ENCODE measurements at places on chromosomes 2 and 18.

- DNase-seq = no peak
These were observed 536.8 kb downstream of the XIRP2 start for GRCh38 chr2:167424803-167425755.

- no peak for DNase-seq
These were observed 137.7 kb upstream of the XIRP2 start for GRCh38 chr2:166750624-166751023.

DNA sequence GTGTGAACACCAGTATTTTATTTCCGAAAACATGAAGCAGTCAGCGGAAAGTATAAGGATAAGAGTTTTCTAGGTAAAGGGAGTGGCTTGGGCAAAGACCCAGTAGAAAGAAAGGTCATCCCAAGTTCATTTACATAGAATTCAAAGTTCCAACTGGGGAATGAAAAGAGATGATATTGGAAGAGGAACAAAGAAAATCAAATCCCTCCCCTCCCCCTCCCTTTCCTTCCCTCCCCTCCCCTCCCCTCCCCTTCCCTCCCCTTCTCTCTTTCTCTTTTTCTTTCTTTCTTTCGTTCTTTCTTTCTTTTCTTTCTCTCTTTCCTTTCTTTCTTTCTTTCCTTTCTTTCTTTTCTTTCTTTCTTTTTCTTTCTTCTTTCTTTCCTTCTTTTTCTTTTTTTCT, 675.7 kb upstream of the NRXN1 start:
- no peak for DNase-seq

- no peak for DNase-seq
These were observed 7.1 kb downstream of the MREG start for GRCh38 chr2:216006164-216006663.

DNA sequence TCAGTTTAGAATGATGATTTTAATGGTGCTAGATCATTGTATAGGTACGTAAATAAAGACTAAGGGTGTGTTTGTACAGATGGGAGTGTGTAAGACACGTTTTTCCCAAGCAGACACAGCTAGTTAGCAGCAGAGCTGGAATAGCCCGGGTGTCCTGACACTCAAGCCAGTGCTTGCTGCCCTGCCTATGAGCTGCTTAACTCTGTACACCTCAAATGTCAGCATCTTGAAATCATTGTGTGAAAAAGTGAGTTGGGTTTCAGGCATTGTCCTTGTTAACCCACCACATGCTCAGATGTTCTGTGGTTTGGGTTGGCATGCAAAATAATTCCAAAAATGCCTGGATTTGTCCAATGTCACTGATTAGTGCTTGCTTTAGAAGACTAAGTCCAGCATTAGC, 13.0 kb upstream of the TET3 start:
- DNase-seq = no peak

- no peak for DNase-seq
These were observed 129.9 kb upstream of the KLHL14 start for GRCh38 chr18:32902568-32903330.

GRCh38 chr2:51324051-51324450, 292.1 kb upstream of the NRXN1 start:
- no peak for DNase-seq

- no peak for DNase-seq
These were observed 195.8 kb upstream of the SMAD2 start for GRCh38 chr18:48126240-48126639.

DNA sequence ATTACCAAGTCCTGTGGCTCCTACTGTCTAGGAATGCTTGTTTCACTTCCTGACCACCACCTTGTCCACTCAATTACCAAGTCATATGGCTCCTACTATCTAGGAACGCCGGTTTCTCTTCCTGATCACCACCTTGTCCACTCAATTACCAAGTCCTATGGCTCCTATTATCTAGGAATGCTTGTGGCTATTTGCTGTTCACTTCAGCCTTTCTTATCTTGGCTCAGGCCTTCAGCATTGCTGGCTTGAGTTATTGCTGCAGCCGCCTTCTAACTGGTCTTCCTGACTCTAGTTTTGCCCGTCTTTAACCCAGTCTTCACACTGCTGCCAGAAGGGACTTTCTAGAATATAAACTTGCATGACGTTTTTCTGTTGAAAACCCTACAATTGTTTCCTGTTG, 82.5 kb upstream of the GAREM1 start:
- DNase-seq = no peak

- no peak for DNase-seq
These were observed 803.6 kb upstream of the GYPC start for GRCh38 chr2:125852364-125852763.

DNA sequence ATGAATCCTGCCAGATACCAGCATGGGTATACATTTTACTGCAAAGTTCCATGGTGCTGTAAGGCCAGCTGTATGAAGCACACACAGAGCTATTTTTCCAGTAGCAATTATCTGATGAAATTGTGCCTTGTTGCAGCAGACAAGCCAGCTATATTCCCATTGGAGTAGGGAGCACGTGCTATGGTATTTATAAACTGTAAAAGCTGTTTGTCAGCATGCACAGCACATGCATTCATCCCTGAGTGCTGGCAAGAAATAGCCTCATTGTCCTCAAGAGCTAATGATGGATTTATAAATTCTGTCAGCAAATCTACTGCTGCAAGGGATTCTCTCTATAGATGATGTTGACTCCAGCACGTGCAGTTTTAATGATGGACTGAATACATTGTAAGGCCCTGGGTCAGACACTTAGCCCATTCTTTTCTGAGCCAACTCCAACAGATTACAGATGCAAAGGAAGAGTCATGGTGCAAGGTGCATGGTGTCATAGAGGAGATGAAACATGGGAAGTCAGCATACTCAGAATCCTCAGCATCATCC, 61.7 kb downstream of the KCNS3 start:
- DNase-seq = no peak

- no peak for DNase-seq
These were observed 481.2 kb downstream of the NUP35 start for GRCh38 chr2:183605440-183605839.

- no peak for DNase-seq
These were observed 34.9 kb downstream of the NTSR2 start for GRCh38 chr2:11635141-11635540.

- no peak for DNase-seq
These were observed 86.9 kb upstream of the ARL5A start for GRCh38 chr2:151914989-151915628.

- no peak for DNase-seq
These were observed 317.9 kb upstream of the TANK start for GRCh38 chr2:160842286-160842685.

DNA sequence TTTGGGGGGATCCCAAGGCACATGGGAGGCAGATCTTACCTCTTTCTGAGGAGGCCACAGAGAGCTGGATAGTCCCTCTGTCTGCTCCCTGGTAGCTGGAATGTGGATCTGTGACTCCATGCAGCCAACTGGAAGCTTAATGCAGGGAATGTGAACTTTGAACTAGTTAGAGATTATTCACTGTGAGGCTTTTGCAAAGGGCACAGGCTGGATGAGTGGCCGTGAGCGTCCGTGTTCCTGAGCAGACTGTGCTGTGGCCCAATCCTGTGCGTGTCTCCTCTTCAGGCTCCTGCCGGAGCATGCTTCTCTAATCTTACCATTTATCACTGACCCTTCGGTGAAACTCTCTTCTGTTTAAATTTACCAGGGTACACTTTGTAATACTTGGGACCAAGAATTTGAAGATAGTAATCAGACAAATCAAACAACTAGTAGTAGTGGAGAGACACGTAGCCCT, 187.6 kb downstream of the PTPRM start:
- DNase-seq = no peak

GRCh38 chr18:7464245-7464966, 102.7 kb upstream of the PTPRM start:
- no peak for DNase-seq

DNA sequence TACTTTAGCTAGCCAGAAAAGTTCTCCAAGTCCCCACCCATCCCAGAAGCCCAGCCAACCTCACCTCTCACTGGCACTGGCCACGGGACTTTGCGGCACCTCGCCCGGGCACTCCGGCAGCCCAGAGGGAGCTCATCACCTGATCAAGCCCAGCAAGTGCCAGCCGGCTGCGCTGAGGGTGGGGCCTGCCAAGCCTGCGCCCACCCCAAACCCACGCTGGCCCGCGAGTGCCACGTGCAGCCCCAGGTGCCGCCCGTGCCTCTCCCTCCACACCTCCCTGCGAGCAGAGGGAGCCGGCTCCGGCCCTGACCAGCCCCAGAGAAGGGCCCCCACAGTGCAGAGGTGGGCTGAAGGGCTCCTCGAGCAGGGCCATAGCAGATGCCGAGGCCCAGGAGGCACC, 585.0 kb upstream of the HS6ST1 start:
- DNase-seq = no peak

GRCh38 chr2:233980955-233981561, 63.9 kb downstream of the TRPM8 start:
- no peak for DNase-seq

GRCh38 chr2:137183206-137183898, 418.0 kb downstream of the THSD7B start:
- DNase-seq = no peak

- DNase-seq = no peak
These were observed 61.6 kb upstream of the REG3G start for GRCh38 chr2:78963881-78964280.

DNA sequence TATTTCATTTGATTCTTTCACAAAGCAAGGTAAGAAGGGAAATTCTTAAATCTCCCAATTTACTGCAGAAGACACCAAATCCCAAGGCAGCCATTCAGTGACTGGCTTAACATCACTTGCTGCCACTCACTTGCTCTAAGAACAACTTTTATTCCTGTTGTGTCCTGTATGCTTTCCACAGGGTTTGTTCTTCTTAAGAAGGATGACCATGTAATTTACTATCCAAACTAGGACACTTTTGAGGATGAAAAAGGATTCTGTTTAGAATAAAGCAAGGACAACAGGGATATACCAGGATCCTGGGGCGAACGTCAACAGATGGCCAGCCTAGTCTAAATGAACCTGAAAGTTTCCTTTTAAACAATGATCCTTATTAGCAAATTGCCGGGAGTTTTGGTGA, 34.8 kb downstream of the RIT2 start:
- DNase-seq = no peak

GRCh38 chr2:64420677-64421076, 33.3 kb upstream of the LGALSL start:
- DNase-seq = no peak

- no peak for DNase-seq
These were observed 19.3 kb downstream of the MAPK4 start for GRCh38 chr18:50579061-50579774.

DNA sequence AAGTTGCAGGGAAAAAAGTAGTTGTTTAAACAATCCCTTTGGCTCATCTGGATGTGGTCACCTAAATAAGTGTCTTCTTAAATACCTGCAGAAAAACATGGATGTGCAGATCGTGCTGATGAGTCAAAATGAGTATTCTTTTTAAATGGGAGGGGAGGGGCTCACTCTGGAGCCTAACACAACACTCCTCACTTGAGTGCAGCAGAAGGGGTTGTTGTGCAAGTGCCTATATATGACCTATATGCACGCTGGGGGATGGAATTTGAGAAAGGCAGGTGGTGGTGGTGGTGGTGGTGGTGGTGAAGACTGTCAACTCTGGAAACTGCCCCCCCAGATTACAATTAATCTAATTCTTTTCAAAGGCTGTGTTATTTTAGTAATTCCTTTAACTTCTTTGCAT, 77.9 kb upstream of the FAM124B start:
- no peak for DNase-seq

DNA sequence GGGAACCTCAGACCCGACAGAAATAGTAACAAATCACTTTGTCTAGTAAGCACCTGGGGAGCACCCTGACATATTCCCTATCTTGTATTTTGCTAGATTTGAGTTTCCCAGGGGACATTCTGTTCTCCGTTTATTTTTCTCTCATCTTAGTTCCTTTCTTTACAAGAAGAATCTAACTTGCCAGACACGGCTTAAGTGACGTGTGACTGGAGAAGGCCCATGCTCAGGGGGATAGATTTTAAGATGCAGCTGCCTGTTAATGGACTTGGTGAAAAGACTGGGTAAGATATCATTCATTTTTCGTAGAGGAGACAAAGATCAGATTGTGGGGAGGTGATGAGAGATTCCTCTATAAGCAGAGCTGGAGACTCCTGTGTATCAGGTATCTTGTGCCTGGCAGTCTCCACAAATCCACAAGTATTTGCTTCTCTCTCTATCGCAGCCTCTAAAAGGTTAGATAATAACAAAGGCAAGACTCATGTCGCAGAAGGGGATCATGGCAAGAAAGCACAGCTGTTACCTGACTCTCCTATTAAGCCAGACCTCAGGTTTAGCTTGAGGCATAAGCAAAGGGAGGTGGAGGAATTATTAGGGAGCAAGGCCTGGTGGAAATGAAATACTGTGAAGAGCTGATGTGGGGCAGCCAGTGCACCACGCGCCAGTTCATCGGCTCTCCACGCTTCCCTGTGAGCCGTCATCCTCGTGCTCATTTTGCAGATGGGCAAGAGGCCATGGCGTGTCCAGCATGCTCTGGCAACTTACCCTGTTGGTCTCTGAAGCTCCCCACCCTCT, 347.2 kb upstream of the TNP1 start:
- no peak for DNase-seq

DNA sequence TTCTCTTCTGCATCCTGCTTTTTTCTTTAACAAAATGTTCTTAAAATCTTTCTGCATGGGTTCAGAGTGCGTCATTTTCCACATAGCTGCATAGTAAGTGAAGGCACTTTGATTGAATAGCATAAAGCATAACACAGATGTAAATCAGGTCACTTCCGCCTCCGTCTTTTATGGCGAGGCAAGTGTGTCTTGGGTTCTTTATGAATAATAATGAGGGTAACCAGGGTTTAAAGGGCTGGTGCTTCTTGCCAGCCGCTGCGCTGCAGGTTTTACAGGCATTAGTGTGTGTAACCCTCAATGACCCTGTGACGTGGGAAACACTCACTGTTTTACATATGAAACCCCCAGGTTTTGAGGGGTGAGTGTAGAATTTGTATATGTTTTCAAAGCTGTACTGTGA, 164.2 kb downstream of the MYT1L start:
- no peak for DNase-seq

GRCh38 chr2:73984203-73984921, at the start of gene TET3:
Gene TET3, plus strand, starts transcription at chr2:73984910. Its CDS starts 1,494 bp downstream, at chr2:73986404.
- DNase-seq = peak; percentile 49

DNA sequence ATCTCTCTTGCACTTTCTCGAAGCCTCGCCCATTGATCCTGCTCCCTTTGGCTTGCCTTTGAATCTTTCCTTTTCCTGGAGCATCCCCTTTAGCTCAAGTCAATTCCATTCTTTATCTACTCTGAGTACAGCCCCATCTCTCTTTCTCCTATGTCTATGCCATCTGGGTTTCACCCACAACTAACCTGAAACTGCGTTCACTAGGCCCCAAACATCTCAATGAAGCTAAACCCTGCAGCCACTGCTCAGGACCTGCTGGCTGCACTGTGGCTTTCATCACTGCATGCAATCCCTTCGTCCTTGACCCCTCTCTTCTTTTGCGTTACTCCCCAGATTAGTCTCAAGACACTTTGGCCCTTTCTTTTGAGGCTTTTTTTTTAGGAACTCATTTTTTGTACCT, 81.6 kb upstream of the CYRIA start:
- no peak for DNase-seq

- peak; percentile 39 for DNase-seq
These were observed 35.1 kb upstream of the RASGRP3 start for GRCh38 chr2:33441235-33441810.

GRCh38 chr2:45688479-45689298, 37.2 kb downstream of the PRKCE start:
- DNase-seq = no peak
